Bronchial epithelial cell (primary cell): ENCODE measurements at places on chromosomes 4 and X. TPM values are rescaled to one million over a fixed set of nuclear protein-coding genes. Genes with fewer than 3 reads are reported as not detected.

The PAGE2B gene
- total RNA-seq, result not detected in 2 replicates

The SPIN2A gene
- 0.13 TPM in 1 of 2 replicates, not detected in the other for total RNA-seq

The NHS gene
- 0.79 and 1.0 TPM in 2 replicates for total RNA-seq

The GPR82 gene
- not detected in 2 replicates for total RNA-seq

The ANXA3 gene
- total RNA-seq, result 705 and 1,062 TPM in 2 replicates

The SLC25A5 gene
- 486 and 551 TPM in 2 replicates for total RNA-seq

The BTC gene
- total RNA-seq, result 1.1 and 2.4 TPM in 2 replicates

The PACRGL gene
- total RNA-seq, result 24.6 and 25.0 TPM in 2 replicates

The SYTL4 gene
- 0.26 and 0.77 TPM in 2 replicates for total RNA-seq

The CLIC2 gene
- total RNA-seq, result under 0.01 and 0.13 TPM in 2 replicates

GRCh38 chr4:124321364-124321763 is 391.2 kb downstream of the ANKRD50 start:
- DNase-seq, result no peak

- DNase-seq, result peak; percentile 2
Measured at GRCh38 chrX:19990151-19990555, 708 bp downstream of the BCLAF3 start.

DNA sequence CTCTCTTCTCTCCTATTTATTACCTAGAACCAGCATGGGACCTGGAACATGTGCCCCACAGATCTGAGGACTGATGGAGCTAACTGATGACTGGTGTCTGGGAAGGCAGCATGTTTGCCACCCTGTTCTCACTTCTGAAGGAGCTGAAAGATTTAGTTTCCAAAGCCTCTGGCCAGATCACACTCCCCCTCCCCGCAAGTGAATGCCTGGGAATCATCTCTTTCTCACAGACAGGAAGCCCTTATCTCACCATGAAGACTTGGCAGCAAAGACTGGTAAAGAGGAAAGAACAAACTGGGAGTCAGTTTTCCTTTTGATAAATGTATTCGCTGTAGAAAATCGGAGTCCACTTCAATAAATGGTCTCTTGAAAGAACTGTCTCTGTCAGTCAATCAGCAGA is 21.0 kb upstream of the PCYT1B start:
- DNase-seq, result no peak

DNA sequence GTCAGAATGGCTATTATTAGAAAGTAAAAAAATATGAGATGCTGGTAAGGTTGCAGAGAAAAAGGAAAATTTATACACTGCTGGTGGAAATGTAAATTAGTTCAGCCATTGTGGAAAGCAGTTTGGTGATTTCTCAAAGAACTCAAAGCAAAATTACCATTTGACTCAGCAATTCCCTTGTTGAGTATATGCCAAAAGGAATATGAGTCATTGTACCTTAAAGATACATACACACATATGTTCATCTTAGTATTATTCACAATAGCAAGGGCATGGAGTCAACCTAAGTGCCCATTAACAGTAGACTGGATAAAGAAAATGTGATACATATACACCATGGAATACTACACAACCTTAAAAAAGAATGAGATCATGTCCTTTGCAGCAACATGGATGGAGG is 148.2 kb downstream of the COMMD8 start:
- peak; percentile 84 for DNase-seq

- DNase-seq, result no peak
Measured at GRCh38 chrX:114061226-114061625, 522.7 kb upstream of the HTR2C start.

DNA sequence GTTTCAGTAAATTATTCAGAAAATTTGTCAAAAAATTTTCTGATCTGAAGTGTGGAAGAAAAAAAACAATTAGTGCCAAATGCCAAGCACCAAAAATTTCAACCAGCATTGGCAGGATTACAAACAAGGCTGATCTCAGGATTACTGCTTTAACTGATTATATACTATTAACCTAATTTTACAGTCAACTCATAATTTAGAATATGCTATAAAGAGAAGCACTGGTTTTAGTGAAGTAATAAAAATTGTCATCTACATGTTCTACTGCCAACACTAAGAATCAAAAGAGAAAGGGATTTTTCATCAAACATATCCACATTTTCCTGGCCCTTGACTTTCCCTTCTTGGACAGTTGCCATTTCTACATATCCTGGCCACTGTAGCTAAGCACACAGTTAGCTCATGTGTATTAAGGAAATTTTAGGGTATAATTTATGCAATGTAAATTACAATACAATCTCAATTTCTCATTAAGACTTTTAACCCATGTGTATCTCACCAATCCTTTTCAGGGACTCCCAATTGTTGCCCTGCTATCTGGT is 33.8 kb downstream of the THOC2 start:
- DNase-seq, result no peak

DNA sequence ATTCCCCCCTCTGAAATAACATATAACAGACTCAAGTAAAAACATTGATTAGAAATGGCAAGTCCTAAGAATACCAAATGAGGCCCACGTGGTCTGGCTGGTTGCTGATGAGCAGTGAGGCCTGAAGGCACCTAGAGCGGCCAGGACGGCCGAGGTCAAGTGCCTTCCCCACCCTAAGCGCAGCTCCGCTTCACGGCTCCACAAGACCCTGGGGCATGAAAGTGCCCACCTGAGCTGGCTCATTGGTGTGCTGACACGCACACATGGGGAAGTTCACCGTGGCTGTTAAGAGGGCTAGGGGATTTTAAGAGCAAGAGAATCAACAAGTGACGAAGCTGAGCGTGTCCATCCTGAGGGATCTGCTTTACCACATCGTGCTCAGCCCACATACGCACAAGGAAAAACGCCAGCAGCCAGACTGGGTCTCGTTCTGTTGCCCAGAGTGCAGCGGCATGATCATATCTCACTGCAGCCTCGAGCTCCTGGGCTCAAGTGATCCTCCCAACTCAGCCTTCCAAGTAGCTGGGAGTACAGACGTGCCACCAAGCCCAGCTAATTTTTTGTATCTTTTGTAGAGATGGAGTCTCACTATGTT is 22.4 kb downstream of the DCTD start:
- DNase-seq, result no peak

GRCh38 chr4:60652933-60653332 is 547.2 kb upstream of the ADGRL3 start:
- DNase-seq, result peak; percentile 2

GRCh38 chrX:152942077-152942442 is 44.2 kb downstream of the ZNF185 start:
- no peak for DNase-seq

- DNase-seq, result no peak
Measured at GRCh38 chr4:173227756-173228155, 59.1 kb downstream of the GALNT7 start.

DNA sequence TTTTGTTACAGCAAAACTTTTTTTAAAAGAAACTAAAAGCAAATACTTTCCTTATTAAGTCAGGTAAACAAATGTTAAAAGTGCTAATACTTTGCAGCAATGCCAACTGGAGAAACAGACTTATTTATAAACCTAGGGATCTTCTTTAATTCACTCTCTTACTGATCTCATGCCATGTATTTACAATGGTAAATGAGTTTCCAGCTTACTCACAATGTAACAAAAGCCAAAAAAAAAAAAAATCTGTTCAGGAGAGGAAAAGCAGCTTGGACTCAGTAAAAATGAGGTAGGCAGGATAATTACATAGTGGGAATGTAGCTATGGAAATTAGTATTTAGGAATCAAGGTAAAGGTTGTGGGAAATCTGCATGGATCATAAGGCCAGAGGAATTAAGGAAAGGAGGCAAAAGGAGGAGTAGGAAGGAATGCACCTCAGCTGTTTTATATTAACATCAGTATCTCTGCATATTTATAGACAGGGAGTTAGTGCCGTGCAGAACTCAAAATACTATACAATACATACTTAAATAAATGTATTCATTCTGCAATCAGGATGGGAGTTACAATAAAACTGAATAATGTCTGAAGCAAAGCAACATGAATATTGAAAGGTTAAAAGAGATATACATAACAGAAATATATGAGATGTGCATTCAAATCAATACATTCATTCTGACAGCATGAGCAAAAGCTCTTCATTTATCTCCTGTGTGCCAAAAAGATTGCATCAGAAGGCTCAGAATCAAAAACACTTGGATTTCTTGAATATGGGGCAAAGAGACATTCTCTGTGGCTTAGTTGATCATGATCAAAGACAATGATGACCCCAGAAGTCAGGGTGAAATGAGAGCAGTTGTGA is 57.9 kb upstream of the ETNPPL start:
- DNase-seq, result no peak

GRCh38 chrX:17021851-17022604 is 75.6 kb downstream of the REPS2 start:
- DNase-seq, result peak; percentile 27

DNA sequence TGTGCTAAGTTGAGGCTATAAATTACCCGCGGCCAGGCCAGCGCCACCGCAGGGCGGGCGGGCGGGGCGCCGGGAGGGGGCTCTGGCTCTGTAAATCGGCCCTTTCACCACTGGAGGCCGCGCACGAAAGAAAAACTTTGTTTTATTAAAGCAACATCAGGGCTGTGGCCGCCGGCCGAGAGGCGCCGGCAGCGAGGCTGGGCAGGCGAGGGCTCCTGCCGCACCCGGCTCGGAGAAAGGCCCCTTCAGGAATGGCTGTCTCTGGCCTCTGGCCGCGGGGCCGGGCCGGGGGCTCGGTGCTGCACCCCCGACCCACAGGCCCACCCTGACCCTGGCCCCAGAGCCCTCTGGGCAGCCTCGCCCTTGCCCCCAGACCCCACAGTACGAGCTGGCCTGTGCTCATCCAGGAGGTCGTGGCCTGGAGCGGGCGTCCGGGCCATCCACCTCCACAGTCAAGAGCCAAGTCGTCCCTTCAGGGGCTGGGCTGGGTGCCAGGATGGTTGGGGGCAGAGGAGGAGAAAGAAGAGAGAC is 29.5 kb upstream of the FGFR3 start:
- DNase-seq, result no peak

- DNase-seq, result peak; percentile 1
Measured at GRCh38 chrX:94524867-94525266, 850.9 kb downstream of the FAM133A start.

GRCh38 chr4:793941-794621 is 31.8 kb downstream of the CPLX1 start:
- no peak for DNase-seq

DNA sequence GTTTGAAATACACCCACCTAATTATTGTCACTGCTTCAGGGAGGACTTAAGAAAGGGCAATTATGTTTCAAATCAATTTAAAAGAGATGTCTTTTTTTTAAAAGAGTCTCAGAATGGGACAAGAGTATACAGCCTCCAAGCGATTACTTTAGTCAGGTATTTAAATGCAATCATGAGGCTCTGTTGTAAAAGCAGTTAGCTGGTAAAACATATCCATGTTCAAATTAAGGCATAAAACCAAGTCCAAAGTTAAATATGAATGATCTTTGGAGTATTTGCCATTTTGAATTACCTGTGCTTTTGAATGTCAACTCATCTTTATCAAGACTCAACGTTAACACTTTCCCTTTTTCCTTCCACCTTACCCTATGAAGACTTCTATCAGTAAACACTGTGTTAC is 13.7 kb downstream of the RPS6KA6 start:
- DNase-seq, result no peak

DNA sequence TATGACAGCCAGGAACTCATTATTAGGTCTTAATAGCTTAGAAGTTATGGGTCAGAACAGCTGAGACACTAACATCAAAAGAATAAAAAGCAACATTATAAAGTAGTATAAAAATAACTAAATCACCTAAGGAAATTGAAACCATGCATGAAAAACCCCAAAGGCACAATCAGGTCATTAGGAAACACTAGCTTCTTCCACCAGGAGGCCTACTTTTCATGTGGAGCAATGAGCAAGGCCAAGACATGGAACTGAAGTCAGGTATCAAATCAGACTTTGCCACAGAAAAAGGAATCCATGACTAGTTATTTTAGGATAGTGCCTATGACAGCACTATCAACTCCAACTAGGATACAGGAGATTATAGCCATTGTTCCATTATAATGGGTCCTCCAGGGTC is 7.9 kb downstream of the HUWE1 start:
- peak; percentile 11 for DNase-seq

- DNase-seq, result no peak
Measured at GRCh38 chrX:133374874-133375387, 40.4 kb downstream of the GPC4 start.

- peak; percentile 36 for DNase-seq
Measured at GRCh38 chr4:80471756-80472155, 136.2 kb downstream of the CFAP299 start.

DNA sequence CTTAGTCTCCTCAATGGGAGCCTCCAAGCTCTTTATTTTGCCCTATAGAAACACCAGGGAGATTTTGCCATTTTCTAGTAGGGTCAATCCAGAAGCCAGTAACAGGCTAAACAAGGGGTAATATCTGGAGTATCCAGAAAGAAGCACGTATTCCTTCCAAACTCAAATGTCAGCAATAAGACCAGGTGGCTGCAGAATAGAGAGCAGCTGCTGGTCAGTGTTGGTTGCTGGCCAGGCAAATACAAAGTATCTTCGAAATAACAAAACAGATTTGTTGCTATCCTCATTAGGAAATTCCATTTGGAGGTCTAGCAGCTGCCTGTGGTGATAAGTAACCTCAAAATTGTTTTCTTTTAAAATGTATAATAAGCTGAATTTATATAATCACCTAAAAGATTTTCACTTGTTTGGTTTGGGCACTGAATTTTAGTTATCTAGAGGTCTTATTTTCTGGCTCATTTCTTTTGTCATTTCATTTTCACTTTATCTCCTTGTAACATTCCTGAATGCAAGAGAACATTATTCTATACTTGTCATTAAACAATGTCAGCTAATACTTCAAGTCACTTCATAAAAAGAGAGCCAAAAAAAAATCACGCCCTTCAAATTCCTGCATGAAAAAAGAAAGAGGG is 320.6 kb downstream of the DTHD1 start:
- no peak for DNase-seq

- DNase-seq, result peak; percentile 2
Measured at GRCh38 chrX:104112326-104112951, at the start of gene ZCCHC18. ZCCHC18 (plus strand) TSS chrX:104112523; CDS start chrX:104114112, 1,589 bp downstream.

GRCh38 chr4:121574618-121575017 is 122.2 kb downstream of the ANXA5 start:
- no peak for DNase-seq

- DNase-seq, result peak; percentile 95
Measured at GRCh38 chrX:2696698-2697215, 5.7 kb downstream of the CD99 start.

GRCh38 chr4:15398001-15398400 is 29.8 kb upstream of the C1QTNF7 start:
- peak; percentile 90 for DNase-seq

DNA sequence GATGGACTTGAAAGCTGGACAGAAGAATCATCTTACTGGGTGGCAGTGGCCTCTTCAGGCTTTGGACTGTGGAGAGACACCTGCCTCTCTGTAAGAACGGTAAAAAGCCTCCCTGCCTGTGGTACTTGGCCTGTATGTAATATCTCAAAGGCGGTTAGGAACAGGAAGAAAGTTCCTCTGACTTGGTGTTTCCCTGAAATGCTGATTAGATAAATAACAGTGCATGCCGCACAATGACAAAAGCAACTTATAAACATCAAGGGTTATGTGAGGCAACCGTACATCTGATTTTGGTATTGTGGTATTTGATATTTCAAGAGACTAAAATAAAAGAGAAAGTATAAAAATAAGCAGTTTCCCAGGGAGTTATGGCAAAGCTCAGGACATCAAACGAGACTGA is 92.4 kb upstream of the SORBS2 start:
- no peak for DNase-seq

GRCh38 chr4:78612398-78613178 is 61.0 kb downstream of the ANXA3 start:
- peak; percentile 42 for DNase-seq
